Sigmoid colon (tissue), 7 donors: ENCODE measurements at places on chromosomes 11 and 22. TPM values are rescaled to one million over a fixed set of nuclear protein-coding genes. Genes with fewer than 3 reads are reported as not detected.

DNA sequence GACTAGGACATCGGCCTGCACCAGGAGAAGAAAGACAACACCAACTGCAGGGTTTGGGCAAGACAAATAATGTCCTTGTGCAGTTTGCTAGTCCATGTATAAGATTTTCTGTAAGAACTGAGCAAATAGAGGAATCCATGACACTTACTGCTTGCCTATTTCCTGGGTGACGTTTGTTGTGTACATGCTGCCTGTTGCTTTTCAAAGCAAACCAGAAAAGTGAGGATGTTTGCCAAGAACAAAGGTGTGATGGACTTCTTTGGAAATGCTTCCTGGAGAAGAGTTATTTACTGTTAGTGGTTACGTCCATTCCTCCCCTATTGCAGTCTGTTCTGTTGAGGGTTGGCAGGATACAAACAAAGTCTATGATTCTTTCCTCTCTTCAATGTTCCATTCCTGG lies 126.5 kb downstream of the CASP12 start:
- no peak overlapping the region for H3K4me3 ChIP-seq
- no peak overlapping the region for H3K27ac ChIP-seq
- no peaks in the 10 kb centered on the region for H3K36me3 ChIP-seq
- H3K27me3 ChIP-seq, result no peaks in the 10 kb centered on the region
- DNase-seq, result no peak

DNA sequence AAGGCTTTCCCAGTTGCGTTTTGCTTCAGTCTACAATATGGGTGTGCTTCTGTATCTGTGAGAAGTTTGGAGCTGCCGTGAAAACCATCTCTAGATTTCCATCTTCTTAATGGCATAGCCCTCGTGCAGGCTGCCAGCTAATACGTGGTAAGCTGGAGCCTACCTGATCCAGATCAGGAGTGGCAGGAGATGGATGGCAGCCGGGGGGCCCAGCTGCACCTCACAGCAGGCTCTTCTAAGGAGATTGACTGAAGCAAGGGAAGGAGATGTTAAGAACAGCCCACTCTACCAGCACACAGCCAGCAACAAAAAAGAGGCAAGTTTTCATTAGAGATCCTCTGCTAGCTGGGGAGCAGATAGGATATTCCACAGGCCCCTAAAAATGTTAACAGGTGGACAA lies 115.5 kb downstream of the MSANTD4 start:
- no peak overlapping the region for H3K27ac ChIP-seq
- no peaks in the 10 kb centered on the region for H3K36me3 ChIP-seq
- H3K27me3 ChIP-seq, result no peaks in the 10 kb centered on the region

GRCh38 chr11:14746857-14747395 lies 103.3 kb downstream of the PDE3B start:
- H3K27ac ChIP-seq, result no peak overlapping the region
- H3K36me3 ChIP-seq, result no peaks in the 10 kb centered on the region
- H3K4me3 ChIP-seq, result no peak overlapping the region
- no peak for DNase-seq
- peaks cover 73% of the 10 kb centered on the region for H3K4me1 ChIP-seq

DNA sequence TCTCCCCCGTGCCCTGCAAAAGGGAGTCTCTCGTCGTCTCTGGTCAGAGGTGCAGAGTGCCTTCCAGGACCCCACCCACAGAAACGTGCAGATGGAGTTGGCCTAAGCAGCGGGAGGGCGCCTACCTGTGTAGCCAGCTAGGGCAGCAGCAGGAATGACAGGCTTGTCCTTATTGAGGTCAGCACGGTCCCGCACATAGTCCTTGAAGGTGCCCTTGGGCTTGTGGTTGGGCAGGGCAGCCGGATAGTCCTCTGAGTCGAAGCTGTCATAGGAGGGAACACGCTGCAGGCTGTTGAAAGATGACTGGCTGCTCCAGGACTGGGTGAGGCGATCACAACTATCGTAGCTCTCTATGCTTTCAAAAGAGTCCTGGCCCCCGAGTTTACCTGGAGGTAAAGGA lies 107.3 kb downstream of the ETS1 start:
- H3K27ac ChIP-seq, result peak overlapping the region; percentile 10
- no peaks in the 10 kb centered on the region for H3K27me3 ChIP-seq
- H3K4me3 ChIP-seq, result no peak overlapping the region

DNA sequence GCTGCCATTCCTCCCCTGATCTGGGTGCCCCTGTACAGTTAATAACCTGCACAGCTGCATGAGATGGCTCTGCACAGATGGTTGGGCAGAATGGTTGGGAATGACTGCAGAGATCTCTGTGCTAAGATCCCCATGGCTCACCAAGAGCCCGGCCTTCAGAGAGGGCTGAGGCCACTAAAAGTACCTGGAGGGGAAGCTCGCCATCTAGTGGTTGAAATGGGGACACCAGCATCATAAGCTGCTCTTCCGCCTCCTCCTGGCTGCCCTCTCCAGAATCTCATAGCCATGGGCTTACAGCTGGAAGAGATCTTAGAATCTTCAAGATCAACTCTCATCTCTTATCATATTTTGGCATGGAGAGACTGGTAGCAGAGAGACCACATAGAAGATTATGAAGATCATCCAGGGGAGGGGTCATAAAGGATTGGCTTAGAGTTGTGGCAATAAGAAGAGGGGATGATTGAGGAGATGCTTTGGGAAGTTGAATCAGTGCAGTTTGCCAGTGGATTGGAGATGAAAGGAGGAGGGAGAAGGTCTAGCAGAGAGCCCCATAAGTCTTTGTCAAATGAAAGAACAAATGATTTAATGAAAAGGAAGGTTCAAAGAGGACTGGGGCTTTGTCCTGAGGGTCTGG lies 22.0 kb upstream of the TLCD5 start:
- no peaks in the 10 kb centered on the region for H3K36me3 ChIP-seq
- DNase-seq, result peak; percentile 79
- no peak overlapping the region for H3K27ac ChIP-seq

Gene CALCA
- total RNA-seq, result 0.36 TPM

Gene TSSK2
- total RNA-seq, result not detected

Gene PYGM
- 25.7 TPM for total RNA-seq

Gene ACTN3
- not detected for total RNA-seq

Gene OR2AG1
- not detected for total RNA-seq

Gene CRYBA4
- total RNA-seq, result not detected
